ENCODE measurements at places on chromosomes 12 and 14. TPM values are rescaled to one million over a fixed set of nuclear protein-coding genes. Genes with fewer than 3 reads are reported as not detected.
A peak's percentile ranks its signal among the peaks of the same experiment; 100 is the strongest.

Gene SYT1
- total RNA-seq, result 10.4 TPM

GRCh38 chr14:92704821-92705220 is 43.6 kb downstream of the LGMN start:
- DNase-seq, result no peak

Gene CDH24
- 4.9 TPM for total RNA-seq

DNA sequence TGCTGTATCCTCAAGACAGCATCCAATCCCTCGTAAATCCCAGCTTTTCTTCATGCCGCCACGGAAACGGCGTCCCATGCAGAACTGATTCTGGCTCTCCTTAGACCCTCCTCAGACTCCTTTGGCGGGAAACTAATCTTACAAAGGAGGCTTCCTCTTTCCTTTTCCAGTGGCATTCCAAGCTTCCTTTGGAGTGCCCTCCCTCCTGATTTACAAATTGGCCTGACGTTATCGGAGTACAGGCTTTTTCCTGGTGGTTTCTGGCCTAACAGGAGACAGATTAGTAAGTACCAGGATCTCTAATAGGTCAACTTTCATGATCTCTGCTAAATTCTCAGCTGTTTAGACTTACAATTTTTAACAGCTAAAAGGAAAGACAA is 1.3 kb upstream of the ZDHHC17 start:
- no peak for DNase-seq

- peak; percentile 45 for DNase-seq
Measured at GRCh38 chr12:100401660-100402059, 44.8 kb downstream of the SLC17A8 start.

- DNase-seq, result no peak
Measured at GRCh38 chr12:57215668-57216013, 953 bp upstream of the NXPH4 start.

GRCh38 chr12:93540466-93540865 is 32.0 kb upstream of the SOCS2 start:
- no peak for DNase-seq

GRCh38 chr12:69821032-69821455 is 4.0 kb upstream of the MYRFL start:
- no peak for DNase-seq

GRCh38 chr14:89138846-89139245 is 278.2 kb downstream of the FOXN3 start:
- DNase-seq, result no peak

DNA sequence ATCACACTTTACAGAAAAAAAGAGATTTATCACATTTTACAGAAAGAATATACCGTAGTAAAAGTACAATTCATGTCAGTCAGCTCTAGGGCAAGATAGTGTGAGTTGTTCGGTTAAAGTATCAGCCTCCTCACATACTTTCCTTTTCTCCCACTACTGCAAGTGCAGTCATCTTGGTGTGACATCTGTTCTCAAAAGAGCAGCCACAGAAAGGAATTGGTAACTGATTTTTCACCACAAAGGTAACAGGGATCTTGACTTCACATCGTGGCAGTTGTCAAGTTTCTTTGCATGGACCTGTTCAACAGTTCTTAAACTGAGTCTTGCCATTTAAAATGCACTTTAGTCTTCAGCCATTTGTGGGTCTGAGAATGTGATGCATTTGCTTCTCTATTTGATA is 5.0 kb upstream of the E2F7 start:
- DNase-seq, result no peak

Gene RTL1
- total RNA-seq, result not detected

Gene NGB
- not detected for total RNA-seq

DNA sequence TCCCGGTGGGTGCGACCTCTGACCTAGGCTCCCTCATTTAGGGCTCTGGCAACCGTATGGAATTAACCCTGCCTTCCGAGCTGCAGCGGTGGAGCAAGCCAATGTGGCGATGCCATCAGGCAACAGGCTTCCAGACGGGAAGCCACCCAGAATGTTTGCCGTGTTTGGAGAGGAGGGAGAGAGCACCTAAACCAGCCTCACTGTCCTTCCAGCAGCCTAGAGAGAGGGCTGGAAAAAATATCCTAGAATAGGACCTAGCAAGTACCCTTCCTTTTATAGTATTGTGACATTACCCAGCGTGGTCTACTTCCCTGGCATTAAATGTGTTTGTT is 287 bp upstream of the SLC2A13 start:
- DNase-seq, result no peak

Gene KCNMB4
- not detected for total RNA-seq

Gene B4GALNT1
- total RNA-seq, result 0.40 TPM

DNA sequence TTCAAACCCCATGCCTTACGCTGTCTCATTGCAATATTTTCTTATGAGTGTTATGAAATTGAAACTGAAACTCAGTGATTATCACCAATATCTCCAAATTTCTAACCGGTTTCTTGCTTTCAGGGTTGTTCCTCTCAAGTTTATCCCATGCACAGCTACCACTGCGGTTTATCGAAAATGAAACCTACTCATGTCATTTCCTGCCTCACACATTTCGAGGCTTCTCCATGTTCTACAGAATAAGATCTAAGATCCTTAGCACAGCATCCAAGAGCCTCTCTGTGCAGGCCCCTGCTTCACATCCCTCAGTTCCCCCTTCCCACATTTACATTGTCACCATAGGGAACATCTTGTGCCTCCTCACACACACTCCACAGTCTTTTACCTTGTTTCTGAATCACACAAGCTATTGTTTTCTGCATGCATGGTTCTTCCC is 45.5 kb upstream of the FAR2 start:
- DNase-seq, result no peak

DNA sequence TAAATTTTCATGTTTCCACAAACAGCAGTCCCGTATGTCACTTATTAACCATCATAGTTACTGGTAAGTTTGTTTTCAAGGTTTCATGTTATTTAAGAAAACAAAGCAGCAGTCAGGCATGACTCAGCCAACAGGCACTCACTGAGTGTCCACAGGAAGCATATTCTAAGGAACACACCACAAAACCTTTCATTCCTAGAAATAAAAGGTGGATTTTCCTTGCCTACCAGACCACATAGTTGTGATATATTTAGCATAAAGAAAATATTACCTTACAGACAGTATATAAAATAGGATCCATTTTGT is 143.3 kb upstream of the AVPR1A start:
- peak; percentile 55 for DNase-seq

- DNase-seq, result no peak
Measured at GRCh38 chr12:90984114-90984513, 20.7 kb downstream of the EPYC start.

Gene HELB
- 2.6 TPM for total RNA-seq

Gene GNG2
- total RNA-seq, result 0.64 TPM

Gene SARNP
- 61.1 TPM for total RNA-seq

GRCh38 chr12:132238884-132239283 is 90.5 kb downstream of the GALNT9 start:
- no peak for DNase-seq

DNA sequence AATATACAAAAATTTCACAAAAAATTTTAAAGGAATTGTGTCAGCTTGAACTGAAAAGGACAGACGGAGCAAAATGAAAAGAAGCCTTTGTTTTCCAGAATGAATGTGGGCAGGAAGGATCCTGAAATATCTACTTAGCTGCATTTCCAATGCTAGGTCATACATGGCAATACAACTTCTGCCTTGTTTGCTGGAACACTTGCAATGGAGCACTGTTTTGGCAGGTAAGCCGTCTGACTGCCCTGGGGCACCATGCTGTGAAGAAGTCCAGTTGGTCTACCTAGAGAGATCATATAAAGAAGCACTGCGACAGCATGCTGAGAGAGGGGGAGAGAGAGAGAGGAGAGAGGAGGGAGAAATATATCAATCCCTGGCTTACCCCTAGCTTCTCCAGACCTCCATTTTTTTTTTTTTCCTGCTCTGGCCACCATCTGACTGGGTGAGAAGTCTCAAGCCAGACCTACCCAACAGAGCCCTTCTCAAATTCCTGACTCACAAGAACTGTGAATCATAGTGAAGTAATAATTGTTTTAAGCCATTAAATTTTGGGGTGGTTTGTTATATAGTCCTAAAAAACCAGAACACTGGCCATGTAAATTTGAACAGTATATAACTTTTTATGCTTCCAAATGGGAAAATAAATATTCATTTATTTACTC is 97.1 kb upstream of the PRICKLE1 start:
- DNase-seq, result peak; percentile 40

Gene FGFR1OP2
- 44.6 TPM for total RNA-seq

Gene ATF7
- total RNA-seq, result 40.8 TPM

DNA sequence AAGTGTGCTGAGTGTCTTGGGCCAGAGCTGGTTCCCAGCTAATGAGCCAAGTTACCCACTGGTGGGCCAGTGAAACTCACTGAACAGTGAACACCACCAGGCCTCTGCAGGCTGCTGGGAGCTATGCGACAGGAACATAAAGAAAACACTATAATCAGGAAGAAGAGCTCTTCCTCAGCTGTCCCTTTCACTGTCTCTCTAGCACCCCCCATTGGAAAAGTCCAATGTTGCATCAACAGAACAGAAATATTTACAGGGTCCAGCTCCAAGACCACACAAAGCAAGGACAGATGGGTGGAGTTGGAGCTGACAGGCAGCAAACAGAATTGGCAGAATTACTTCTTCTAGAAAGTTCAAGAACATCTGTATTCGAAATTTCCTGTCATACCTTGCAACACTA is 903.6 kb upstream of the TMEM132C start:
- peak; percentile 45 for DNase-seq

Gene CRACR2A
- total RNA-seq, result not detected

- DNase-seq, result no peak
Measured at GRCh38 chr12:93177208-93178153, 200.2 kb upstream of the NUDT4 start.

GRCh38 chr12:103197725-103198388 is 240.4 kb downstream of the ASCL1 start:
- DNase-seq, result no peak

Gene BICDL1
- 20.7 TPM for total RNA-seq

- DNase-seq, result peak; percentile 61
Measured at GRCh38 chr12:14416658-14417057, 51.2 kb downstream of the ATF7IP start.

- DNase-seq, result no peak
Measured at GRCh38 chr14:99699861-99700260, 15.8 kb downstream of the CYP46A1 start.

Gene IL23A
- total RNA-seq, result 0.61 TPM

Gene NELL2
- not detected for total RNA-seq

DNA sequence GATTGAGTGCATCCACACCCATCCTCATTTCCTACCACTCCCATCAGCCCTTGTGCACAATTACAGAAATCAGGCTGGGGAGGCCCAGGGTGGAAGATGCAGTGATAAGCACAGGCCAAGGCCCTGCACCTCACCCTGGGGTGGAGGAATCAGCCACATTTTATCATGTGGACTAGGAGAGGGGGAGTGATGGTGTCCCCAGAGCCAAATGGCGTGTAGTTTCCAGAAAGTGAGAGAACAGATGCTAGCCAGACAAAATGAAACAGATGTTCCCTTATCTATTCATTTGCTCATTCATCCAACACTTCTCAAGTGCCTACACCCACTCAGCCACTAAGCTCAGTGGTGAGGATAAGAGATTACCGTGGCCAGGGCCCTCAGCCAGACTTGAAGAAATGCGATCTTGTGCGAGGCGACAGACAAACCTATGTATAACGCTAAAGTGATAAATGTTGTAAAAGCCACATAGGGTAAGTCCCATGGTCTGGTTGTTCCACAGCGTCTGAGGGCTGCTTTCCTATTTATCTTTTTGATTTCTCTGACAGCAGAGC is 93.6 kb downstream of the STAB2 start:
- DNase-seq, result no peak

Gene ATP5F1B
- 909 TPM for total RNA-seq

DNA sequence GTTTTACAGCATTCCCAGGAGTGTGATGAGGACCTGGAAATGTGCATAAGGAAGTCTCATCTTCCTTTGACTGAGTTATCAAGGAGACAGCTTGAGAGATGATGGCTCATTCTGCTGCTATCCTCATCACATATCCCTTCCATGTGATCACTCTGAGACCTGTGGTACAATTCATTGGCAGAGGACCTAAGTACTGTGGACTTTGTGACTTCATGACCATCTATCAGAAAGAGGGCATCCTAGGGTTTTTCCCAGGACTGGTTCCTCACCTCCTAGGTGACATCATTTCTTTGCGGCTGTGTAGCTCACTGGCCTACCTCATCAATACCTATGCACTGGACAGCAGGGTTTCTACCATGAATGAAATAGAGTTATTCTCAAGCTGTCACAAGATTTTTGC is 172.1 kb upstream of the PLEKHG7 start:
- no peak for DNase-seq

DNA sequence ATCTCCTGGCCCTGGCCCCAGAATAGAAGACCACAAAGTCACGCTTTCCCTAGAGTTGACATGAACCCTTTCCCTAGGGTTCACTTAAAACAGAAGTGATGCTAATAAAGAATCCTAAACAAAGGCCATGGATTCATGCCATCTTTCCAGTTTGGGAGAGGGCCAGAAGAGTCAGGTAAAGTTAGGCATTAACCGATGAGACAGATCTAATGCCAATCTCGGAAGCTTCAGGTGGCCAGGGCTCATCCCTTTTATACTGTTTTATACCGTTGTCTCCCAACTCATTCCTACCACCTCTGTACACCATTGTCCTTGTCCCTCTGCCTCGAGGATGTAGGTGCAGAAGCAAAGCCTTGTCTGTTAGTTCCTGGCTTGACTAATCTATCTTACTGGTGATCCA is 22.8 kb upstream of the ACTR10 start:
- DNase-seq, result no peak

- DNase-seq, result no peak
Measured at GRCh38 chr12:94235848-94236247, 87.5 kb downstream of the PLXNC1 start.

DNA sequence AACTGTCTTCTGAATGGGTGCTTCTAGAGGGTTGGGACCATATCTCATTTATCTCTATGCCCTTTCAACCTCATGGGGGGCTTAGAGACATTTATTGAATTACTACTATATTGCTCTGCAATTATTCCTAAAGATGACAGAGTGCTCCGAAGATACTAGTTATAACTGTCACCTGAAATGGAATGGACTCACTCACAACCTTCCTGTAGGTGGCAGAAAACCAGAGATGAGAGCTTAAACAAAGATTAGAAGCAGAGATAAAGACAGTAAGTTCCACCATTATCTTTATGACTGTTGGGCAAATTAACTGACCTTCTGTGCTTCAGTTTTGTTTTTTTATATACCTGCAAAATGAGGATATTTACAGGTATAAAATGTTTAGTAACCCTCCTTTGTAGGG is 31.5 kb upstream of the GTF2A1 start:
- no peak for DNase-seq

GRCh38 chr12:117714203-117714602 is 254.6 kb downstream of the KSR2 start:
- no peak for DNase-seq

Data from MCF 10A (cell line).